ENCODE measurements at places on chromosomes 2 and 18. TPM values are rescaled to one million over a fixed set of nuclear protein-coding genes. Genes with fewer than 3 reads are reported as not detected.

DNA sequence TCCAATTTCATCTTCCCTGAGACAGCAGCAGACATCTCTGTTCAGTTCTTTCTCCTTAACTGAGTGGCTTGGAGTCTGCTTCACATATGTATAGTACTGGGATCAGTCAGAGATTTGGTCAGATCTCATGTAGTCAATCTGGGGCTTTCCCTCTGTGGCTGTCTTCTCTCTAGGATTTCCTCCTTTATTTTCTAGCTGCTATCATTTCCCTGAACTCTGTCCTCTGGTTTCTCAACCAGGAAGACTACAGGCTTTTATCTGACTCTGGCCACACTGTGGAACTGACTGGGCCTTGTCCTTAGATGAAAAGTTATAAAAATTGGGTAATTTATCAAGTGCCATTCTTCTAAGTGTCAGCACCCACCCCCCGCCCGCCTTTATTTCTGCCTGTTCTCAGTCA is 121.0 kb downstream of the RAPGEF4 start:
- no peak for DNase-seq

The SPDYA gene
- total RNA-seq, result 1.1 TPM

The DPP4 gene
- 11.9 TPM for total RNA-seq

GRCh38 chr2:179675435-179675834 is 186.0 kb downstream of the ZNF385B start:
- DNase-seq, result no peak

- DNase-seq, result no peak
These were observed 572.2 kb downstream of the GALR1 start for GRCh38 chr18:77821892-77822291.

DNA sequence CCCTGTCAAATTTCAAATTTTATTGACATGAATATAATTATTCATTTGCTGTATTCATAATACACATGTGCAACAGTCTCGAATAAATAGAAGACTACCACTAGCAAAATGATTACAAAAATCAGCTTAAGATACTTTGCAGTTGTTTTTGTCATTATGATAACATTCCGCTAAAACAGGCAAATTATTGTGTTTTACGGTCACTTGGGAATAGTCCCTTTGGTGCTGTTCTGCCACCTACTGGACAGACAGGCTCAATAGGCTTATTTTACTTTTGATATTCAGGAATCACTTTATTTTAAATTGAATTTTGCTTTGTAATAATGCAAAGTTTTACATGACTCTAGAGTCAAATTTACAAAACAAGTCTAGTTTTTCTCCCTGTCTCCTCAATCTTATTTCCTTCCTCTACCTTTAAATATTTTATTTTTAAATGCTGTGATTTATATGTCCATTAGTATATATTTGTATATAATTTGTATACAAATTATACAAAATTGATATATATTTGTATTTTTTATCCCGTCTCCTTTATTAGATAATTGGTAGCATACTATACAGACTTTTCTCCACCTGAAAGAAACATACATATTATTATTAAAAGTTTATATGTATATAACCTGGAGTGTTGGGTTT is 456.3 kb downstream of the DLGAP1 start:
- DNase-seq, result no peak

GRCh38 chr2:38613126-38613848 is 10.6 kb upstream of the HNRNPLL start:
- DNase-seq, result no peak

The ACADL gene
- 3.9 TPM for total RNA-seq

DNA sequence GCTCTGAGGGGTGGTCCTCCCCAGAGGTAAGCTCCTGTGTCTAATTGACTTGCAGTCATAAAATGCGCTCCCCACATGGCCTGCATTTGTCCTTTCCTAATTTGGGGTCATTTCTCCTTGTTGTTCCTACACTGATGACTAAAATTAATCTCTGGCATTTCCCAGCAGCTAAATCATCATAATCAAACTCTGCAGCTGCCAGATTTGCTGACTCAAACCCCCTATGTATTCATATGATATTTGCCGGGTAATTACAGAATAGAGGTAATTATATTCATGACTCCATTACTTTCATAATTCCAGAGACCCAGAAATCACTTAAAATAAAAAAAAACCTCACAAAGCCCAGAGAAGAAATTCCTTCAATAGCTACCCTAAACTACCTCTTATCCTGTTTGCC is 331.4 kb upstream of the KLHL29 start:
- no peak for DNase-seq

DNA sequence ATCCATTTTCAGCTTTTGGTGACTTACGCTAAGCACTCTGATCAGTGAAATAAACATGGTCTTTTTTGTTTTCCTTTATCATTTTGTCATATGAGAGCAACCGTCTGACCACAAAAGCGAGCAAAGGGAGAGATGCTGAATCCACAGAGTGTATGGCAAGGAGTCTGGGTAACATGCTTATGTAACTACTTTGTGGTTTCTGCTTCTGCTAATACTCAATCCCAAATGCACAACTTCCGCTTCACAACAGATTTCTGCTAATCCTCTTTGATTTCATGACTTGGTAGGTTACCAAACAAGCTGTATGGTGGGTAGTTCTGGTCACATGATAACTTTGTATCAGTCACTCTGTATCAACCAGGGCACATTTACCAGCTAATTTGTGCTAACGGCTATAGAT is 908.4 kb upstream of the CRIM1 start:
- no peak for DNase-seq

All from sigmoid colon (tissue), 7 donors.